ENCODE measurements at places on chromosomes 3 and 15.

- no peak for DNase-seq
These were observed 60.2 kb downstream of the VPS8 start for GRCh38 chr3:184872200-184872599.

- DNase-seq: no peak
These were observed 25.7 kb downstream of the CD47 start for GRCh38 chr3:108065096-108065495.

DNA sequence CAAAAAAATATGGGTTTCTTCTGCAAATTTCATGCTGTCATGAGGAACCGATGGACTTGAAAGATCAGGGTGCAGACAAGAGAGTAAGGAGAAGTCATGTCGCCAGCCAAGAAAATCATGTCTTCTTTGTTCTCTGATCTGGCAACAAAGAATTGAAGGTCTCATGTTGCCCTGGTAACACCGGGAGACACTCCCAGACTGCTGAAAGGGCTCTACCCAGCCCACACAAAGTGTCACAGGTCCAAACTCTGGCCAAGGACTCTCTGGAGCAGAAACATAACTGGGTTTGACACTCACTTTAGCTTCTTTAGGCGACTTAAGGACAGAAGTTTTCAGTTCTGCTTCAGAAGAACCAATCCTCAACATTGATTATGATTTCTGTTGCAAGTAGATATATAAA lies 42.9 kb downstream of the SIDT1 start:
- no peak for DNase-seq

DNA sequence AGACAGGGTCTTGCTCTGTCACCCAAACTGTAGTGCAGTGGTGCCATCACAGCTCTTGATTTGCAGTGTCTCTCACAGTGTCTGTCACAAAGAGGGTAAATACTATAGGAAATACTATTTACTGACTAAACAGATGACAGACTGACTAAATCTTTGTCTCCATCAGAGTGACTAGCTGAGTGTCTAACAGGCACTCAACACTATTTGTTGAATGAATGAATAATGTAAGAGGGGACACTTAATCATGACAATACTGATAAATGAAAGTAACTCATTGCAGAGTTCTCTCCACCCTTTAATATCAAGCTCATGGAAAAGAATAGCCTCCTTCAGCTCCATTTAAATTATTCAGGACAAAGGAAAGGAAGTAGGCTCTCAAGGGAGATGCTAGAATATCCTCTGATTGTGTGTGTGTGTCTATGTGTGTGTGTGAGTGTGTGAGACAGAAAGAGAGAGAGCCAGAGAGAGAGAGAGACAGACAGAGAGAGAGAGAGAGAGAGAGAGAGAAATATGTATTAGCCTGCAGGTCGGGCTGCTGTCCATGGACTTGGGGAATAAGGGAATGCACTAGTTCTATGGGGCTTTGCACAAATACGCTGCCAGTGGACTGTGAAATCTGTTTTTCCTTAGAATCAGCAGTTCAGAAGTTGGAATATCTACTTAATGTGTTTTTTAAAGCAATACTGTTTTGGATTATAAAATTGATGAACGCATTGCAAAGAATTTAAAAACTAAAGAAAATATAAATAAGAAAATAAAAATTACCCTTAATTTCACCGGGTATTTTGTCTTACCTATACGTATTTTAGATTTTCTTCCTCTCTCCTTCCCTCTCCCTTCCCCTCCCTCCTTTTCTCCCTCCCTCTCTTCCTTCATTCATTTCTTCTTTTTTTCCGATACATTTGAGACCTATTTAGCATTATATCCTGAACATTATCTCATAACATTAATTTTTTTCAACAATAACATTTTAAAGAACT lies 132.9 kb upstream of the LRIG1 start:
- DNase-seq: no peak

DNA sequence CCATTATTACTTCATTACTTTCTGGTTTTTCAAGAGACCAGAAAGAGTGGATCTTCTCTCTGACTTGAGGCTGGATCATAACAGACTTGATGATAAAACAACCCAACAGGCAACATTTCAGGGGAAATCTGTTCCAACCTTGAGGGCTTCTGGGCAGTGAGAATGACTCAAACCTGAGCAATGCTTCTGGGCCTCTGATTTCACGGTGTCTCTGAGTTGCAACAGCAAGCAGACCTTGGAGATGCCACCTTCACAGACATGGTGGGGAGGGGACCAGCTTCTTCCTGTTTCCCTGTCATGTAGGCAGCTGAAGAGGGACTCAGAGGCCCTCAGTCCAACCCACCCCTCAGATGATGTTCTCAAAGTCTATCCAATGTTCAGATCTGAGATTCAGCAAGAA lies 104.0 kb downstream of the ABHD5 start:
- no peak for DNase-seq

DNA sequence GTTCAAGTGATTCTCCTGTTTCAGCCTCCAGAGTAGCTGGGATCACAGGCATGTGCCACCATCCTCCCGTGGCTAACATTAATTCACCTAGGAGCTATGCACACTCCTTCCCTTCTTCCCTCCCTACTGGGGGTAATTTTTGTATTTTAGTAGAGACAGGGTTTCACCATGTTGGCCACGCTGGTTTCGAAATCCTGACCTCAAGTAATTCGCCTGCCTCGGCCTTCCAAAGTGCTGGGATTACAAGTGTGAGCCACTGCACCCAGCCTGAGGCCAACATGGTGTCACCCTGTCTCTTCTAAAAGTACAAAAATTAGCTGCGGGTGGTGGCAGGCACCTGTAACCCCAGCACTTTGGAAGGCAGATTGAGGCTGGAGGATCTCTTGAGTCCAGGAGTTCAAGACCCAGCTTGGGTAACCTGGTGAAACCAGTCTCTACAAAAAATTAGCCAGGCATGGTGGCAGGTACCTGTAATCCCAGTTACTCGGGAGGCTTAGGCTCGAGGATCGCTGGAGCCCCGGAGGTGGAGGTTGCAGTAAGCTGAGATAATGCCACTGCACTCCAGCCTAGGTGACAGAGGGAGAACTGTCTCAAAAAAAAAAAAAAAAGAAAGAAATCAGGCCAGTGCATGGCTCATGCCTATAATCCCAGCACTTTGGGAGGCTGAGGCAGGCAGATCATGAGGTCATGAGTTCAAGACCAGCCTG lies 6.1 kb downstream of the RNU5B-1 start:
- DNase-seq: no peak

GRCh38 chr3:10992017-10992942 lies at the start of gene SLC6A1:
TSS of gene SLC6A1 (plus strand) at chr3:10992748. CDS start at chr3:11017212, 24,464 bp downstream.
- DNase-seq: no peak

DNA sequence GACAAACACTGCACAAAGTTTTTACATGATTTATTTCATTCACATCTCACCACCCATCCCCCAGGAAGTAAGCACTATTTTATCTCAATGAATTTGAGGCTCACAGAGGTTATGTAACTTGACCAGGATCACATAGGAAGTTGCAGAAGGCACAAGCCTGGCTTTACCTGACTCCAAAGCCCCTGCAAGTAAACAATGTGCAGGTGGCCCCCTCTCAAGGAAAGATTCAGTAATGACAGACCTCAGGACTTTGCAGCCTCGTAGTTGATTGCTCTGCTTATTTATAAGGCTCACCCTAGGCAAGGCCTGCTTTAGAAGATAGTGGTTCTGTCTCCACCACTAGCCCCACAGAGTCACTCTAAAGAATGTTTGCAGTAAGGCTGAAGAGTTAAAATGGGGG lies 79.8 kb upstream of the MDFIC2 start:
- DNase-seq: no peak

GRCh38 chr3:73573204-73573603 lies 51.5 kb downstream of the PDZRN3 start:
- DNase-seq: no peak

DNA sequence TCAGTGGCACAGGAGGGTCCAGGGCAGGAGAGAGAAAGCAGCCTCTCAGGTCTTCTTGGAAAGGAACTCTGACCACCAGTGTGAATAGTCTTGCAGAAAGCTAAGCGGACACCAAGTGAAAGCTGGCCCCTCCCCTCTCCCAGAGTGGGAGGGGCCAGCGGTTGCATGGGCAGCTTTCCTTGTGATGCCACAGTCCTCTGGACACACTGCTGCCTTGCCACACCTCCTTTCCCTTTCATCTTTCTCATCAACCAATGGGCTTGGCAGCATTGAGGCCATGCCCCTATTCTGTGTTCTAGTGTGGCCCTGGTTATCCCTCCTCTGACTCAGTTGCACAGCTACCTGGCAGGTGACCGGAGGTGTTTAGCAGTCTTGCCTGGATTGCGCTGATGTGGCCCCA lies 49.7 kb upstream of the GOLGA6B start:
- no peak for DNase-seq

GRCh38 chr3:63441262-63441661 lies 163.2 kb downstream of the SYNPR start:
- no peak for DNase-seq

DNA sequence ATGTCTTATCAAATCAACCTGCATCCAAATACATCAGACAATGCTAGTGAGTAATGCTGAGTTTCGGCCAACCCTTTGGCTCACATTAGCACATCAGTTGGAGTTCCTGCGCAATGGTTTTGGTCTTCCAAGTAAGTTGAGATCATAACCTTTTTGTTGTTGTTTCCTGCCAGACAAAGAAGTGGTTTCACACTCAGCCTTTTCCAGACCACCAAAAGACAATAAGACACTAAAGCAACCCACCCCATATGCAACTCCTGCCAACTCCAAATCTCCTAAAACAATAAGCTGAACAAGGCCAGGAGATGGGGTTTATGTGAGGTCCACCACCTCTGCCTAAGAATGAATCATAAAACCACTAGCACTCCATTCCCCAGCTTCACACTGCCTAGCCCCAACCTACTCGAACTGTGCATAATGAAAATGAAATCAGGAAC lies 177.0 kb downstream of the ERC2 start:
- no peak for DNase-seq

GRCh38 chr3:190449801-190450200 lies at the start of gene TMEM207:
TSS of gene TMEM207 (minus strand) at chr3:190449901. CDS start at chr3:190449809, 92 bp downstream.
- DNase-seq: no peak

GRCh38 chr3:127645371-127646015 lies 16.5 kb downstream of the PODXL2 start:
- DNase-seq: no peak

DNA sequence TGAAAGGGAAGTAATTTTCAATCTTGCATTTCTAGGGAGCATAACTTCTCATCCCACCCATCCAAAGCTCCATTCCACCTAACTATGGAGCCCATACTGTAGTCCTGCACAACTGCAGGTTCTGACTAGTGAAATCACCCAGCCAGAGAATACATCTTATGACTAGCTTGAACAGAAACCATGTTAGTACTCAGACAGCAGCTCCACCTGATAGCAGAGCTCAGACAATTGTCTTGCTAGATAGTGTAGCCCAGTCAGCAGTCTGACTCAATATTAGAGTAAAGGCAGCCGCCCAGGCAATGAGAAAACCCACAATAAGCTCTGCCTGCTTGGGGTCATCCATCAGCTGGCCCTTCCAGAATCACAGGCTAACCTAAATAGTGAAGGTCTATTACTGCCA lies 544.7 kb upstream of the GBE1 start:
- DNase-seq: no peak

GRCh38 chr15:81330366-81331090 lies 6.6 kb upstream of the STARD5 start:
- no peak for DNase-seq

DNA sequence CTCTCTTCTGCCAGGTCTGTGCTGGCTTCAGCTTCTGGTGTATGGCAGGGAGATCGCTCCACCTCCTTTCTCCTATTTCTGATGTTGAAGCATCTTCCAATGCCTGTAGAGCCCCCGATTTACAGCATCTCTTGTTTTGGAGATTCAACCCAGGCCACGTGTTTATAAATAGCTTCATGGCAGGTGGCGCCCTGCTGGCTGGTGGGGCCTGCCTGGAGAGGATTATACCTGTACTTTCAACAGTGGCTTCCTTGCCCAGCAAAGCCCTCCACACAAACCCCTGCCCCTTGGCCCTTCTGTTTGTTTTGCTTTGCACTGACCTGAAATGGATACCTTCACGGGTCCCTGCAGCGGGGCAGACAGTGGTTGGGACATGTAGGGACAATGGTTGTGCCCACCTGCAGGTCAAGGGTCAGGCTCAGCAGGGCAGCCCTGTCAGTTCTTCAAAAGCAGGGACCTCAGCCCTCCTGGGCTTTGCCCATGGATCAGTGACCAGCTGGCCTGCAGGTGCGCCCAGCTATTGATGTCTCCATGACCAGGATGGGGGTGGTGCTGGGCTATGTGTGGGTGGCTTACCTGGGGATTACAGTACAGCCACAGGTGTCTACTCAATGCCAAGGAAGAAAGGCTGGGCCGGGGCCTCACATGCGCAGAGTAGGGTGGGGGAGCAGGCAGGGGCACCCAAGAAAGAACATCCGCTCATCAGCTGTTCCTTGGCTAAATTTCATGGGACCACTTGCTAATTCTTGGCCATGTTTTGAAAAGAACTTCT lies 112.7 kb upstream of the PRR23C start:
- DNase-seq: no peak

DNA sequence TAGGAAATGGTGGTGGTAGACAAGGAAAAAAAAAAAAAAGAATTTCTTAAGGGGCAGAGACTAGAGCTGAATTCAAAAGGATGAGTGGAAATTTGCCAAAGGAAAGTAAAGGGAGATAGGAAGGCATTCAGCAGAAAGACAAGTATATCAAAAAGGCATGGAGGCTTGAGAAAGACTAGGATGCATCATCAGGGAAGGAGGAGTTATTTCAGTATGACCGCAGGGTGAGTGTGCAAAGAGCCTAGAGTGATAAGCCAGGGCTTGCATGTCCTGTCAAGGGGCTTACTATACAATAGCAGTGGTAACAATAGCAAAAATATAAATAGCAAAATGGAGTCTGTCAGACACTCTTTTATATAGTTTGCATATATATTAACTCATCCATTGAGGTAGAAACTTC lies 112.0 kb downstream of the FRMD4B start:
- DNase-seq: no peak

DNA sequence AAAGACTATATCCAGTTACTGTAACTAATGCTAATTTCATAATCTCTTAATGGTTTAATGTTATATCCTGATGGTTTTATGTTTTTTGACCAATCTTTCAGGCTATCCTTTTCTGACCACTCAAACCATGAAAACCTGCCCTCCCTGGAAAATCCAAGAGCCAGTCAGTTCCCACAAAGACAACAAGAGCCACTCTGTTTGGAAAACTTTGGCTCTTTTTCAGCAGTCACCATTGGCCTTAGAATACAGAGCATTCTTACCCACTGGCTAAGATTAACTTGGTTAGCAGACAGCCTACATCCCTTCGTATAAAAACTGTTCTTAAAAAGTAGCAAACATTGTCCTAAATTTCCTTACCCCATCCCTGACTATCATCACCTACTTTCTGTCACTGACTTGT lies 32.9 kb downstream of the ALCAM start:
- DNase-seq: no peak

- no peak for DNase-seq
These were observed 88.2 kb upstream of the FLNB start for GRCh38 chr3:57919987-57920386.

- no peak for DNase-seq
These were observed 177.4 kb downstream of the POTEB3 start for GRCh38 chr15:21262851-21263425.

- DNase-seq: no peak
These were observed 122.5 kb downstream of the IGSF11 start for GRCh38 chr3:118912188-118912587.

Measured in NCI-H187 (cell line).